ENCODE measurements at places on chromosomes 3 and 15.

DNA sequence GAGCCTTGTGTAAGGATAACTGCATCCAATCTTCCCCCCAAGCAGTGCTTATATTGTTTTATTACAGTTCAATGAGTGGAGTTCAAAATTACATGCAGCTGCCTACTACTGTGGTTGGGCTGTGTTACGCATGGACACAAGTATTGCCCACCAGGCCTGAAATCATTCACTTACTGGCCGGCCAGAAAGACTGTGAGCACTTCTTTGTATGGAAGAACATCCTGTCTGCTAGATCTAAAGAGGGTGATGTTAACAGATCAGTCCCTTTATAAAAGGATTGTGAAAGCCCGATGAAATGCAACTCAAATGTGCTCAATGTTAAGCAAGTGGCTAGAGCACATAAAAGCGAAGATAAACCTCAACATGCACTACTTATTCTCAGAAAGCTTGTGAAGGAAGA is 132.5 kb downstream of the FOXP1 start:
- DNase-seq = no peak

GRCh38 chr15:44034334-44034733 is 160.7 kb downstream of the FRMD5 start:
- DNase-seq = no peak

GRCh38 chr3:3665546-3665945 is 133.7 kb upstream of the LRRN1 start:
- DNase-seq = peak; percentile 26

- no peak for DNase-seq
These were observed 31.7 kb downstream of the HMCES start for GRCh38 chr3:129310111-129311011.

DNA sequence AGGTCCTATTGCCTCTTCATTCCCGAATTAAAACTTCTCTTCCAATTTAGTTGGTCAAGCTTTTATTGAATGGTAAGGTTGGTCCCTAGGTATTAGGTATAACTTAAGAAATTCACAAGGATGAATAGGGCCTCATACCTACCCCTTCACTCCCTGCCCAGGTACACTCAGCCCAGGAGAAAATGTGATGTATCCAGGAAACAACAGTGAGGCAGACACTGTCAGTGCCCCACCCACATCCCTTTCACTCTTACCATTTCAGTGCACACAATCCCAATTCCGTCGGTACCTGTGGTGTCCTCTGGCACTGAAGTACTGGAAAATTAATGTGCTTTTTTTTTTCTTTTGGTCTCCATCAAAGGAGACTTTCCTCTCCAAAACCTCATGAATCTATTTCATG is 10.5 kb upstream of the C3orf49 start:
- no peak for DNase-seq

DNA sequence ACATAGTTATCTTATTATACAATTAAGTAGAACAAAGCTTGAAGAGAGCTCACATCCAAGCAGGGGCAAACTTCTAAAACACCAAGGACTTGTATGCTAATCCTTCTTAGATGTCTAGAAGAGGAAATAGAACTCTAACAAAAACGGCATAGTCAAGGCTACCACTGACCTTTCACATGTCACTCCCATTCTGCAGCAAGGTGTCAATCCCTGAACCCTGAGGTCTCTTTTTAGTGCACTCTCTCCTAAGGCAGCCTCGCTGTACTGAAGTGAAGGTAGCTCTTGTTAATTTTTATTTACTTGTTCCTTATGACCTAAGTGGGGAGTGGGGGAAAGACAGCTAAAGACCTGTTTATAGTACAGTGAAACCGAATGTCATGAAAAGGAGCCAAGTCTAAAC is 506.5 kb downstream of the FOXP1 start:
- DNase-seq = no peak

- DNase-seq = no peak
These were observed 7.5 kb downstream of the STRIT1 start for GRCh38 chr3:155285936-155286335.

DNA sequence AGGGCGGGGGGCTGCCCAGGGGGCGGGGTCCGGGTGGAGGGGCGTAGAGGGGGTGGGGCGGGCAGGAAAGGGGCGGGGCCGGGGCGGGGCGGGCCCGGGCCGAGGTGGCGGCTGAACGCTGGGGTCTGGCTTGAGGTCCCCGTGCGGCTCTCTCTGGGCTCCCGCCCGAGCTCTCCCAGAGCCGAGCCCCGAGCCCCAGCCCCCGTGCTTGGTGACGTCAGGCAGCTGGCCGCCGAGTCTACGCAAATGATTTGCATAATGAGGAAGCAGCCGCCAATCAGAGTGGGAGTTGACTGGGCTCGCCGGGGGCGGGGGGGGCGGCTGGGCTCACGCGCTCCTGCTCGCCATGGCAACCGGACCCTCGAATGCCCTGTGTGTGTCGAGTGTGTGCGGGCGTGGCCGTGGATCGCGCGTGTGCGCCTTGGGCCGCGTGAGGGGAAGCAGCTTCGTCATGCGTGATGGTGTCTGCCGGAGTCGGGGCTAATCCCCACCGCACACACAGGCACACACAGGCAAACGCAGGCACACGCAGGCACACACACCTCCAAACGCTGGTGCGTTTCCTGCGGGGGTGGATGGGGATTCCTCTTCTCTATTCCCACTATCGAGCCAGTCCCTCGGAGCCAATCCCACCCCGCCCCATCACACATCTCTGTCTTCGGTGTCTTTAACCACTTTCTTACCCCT is at the start of gene CELF6:
CELF6 (minus strand) TSS at position 173 of the 687 bp plus-strand sequence. CDS start 283 bp downstream, outside the sequence.
- DNase-seq = peak; percentile 81

- DNase-seq = peak; percentile 84
These were observed 69.5 kb upstream of the XCR1 start for GRCh38 chr3:46096781-46097180.

- peak; percentile 64 for DNase-seq
These were observed 27.8 kb upstream of the ITPKA start for GRCh38 chr15:41465822-41466421.

DNA sequence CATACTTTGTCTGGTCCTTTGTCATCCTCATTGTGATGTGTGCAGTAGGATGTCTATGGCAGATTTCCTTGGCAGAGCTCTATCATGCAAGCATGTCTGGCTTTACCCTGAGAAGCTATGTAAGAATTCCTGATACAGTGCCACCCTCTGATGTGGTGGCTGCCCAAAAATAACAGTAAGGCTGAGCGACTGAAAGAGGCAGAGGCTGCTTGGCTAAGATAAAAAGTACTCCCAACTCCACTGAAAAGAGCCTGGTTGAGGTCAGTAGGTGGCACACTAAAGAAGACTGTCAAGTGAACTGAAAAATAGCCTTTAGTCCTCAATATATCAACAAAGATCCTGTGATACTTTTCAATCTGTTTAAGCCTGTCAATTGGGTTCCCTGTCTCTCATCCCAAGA is 31.7 kb downstream of the BTLA start:
- DNase-seq = no peak

GRCh38 chr3:172087198-172087597 is 47.8 kb downstream of the FNDC3B start:
- DNase-seq = no peak
